ENCODE measurements at places on chromosomes 5 and 9. TPM values are rescaled to one million over a fixed set of nuclear protein-coding genes. Genes with fewer than 3 reads are reported as not detected.

DNA sequence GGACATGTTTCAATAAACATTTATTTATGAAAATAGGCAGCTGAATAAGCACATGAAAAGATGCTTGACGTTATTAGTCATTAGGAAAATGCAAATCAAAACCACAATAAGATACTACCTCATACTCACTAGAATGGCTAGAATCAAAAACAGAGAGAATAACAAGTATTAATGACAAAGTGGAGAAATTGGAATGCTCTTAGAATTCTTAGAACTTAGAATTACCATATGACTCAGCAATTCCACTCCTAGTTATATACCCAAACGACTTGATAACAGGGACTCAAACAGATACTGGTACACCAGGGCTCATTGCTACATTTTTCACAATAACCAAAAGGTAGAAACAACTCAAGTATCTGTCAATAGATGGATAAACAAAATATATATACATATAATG, 15.1 kb upstream of the TRIM36 start:
- H3K36me3 ChIP-seq, result no peaks in the 10 kb centered on the region
- DNase-seq, result no peak
- H3K4me1 ChIP-seq, result peaks cover 2% of the 10 kb centered on the region
- no peak overlapping the region for H3K4me3 ChIP-seq
- no peak overlapping the region for H3K27ac ChIP-seq
- H3K27me3 ChIP-seq, result peaks cover 35% of the 10 kb centered on the region

TNC gene
- 1.2 TPM for total RNA-seq

DNA sequence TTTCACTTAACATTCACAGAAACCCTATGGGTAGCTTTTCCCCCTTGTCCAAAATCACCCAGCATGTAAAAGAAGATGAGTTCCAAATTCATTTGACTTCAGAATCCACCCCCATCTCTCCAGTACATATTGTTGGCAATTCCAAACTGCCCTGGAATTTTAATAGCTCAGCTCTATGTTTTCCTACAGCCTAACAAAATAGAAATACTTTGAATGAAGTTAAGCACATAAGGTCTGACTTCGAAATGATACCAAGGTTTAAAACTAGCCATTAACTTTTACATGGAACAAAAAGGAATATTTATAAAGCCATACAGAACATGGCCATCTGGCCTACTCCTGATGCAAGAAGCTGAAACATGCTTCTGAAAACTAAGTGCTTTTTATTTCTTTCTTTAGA, 634.3 kb downstream of the PDE4D start:
- no peak overlapping the region for H3K27ac ChIP-seq
- no peaks in the 10 kb centered on the region for H3K36me3 ChIP-seq
- H3K4me3 ChIP-seq, result no peak overlapping the region

DNA sequence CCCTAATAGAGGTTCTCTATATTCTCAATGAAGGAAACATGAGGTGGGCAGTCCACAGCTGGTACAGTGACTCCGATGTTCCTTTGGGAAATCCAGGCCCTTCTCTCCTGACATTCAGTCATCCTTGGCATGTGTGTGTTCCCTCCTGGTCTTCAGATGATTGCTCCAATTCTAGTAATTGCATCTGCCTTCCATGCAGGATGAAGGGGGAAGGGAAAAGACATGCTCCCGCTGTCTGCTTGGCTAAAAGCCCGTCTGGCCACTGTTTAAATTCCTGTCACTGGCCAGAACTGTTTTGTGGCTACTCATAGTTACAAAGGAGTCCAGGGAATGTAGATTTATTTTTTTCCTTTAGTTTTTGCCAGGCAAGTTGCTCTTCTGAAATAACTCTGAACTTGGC, 65.0 kb downstream of the MAST4 start:
- no peaks in the 10 kb centered on the region for H3K36me3 ChIP-seq
- no peak overlapping the region for H3K27ac ChIP-seq
- no peak for DNase-seq
- no peak overlapping the region for H3K4me3 ChIP-seq
- no peaks in the 10 kb centered on the region for H3K27me3 ChIP-seq

TIMD4 gene
- total RNA-seq, result 1.5 TPM

ALDOB gene
- total RNA-seq, result not detected

DNA sequence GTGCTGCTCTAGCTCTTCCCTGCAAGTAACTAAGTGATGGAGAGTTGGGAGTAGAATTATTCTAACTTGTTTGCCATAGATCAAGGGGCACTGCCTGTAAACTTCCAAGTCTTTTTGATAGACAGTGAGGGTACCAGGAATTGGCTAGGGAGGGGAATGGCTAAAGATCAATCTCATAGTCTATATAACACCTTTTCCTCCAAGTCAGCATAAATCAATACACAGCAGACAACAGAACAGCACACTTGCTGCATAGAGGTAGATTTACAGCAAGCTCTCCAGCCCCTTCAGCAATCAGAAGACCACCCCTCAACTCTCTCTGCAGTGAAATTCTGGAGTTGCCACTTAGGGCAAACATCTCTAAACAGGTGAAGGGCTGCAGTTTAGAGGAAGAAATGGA, 643.5 kb upstream of the KLF4 start:
- H3K4me1 ChIP-seq, result no peaks in the 10 kb centered on the region
- DNase-seq, result no peak
- no peak overlapping the region for H3K27ac ChIP-seq
- H3K4me3 ChIP-seq, result no peak overlapping the region
- H3K27me3 ChIP-seq, result no peaks in the 10 kb centered on the region

GRCh38 chr5:158879993-158880392, 219.7 kb downstream of the EBF1 start:
- DNase-seq, result no peak
- no peaks in the 10 kb centered on the region for H3K4me1 ChIP-seq
- no peaks in the 10 kb centered on the region for H3K27me3 ChIP-seq
- H3K27ac ChIP-seq, result no peak overlapping the region
- H3K4me3 ChIP-seq, result no peak overlapping the region
